Activated naive CD8-positive, alpha-beta T cell treated with anti-CD3 and anti-CD28 coated beads, Interleukin-2, amount 10 ng/mL, durations not matched to agents 7 days and 5 days (primary cell): ENCODE measurements at places on chromosomes 12 and 14.

DNA sequence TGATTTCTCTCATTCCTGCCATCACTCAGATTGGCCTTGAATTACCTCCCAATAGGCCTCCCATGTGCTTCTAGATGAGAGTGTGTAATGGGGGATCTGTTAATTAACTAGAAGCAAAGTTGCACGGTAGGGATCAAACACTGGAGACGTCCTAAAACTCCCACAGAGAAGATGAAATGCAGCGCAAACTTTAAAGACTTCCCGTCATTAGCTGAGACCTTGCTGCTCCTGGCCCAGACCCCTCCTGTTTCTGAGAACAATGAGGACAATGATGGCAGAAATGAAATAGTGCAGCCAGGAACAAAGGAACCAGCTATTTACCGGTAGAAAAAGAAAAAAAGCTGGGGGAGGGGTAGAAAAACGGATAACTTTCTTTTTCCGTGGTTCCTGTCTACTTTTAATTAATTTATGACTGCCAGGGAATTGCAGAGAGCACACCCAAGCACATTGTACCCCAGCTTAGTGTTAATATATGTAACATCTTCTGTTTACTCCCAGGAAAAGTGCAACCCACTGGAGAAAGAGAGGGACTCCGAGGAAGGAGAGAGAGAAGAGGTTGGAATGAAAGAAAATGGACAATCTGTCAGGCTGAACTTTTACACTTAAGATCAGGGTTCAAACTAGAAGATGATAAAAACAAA, 280.7 kb upstream of the SOX5 start:
- H3K4me3 ChIP-seq = no peak overlapping the region
- DNase-seq = no peak
- no peaks in the 10 kb centered on the region for H3K27me3 ChIP-seq
- no peak overlapping the region for H3K27ac ChIP-seq

GRCh38 chr12:55036326-55037115, 16.7 kb downstream of the NEUROD4 start:
- DNase-seq = no peak
- peak overlapping the region; percentile 69 for H3K4me3 ChIP-seq
- H3K27me3 ChIP-seq = peaks cover 4% of the 10 kb centered on the region
- H3K27ac ChIP-seq = peak overlapping the region; percentile 81
- H3K4me1 ChIP-seq = peaks cover 23% of the 10 kb centered on the region
- H3K36me3 ChIP-seq = peaks cover 9% of the 10 kb centered on the region

DNA sequence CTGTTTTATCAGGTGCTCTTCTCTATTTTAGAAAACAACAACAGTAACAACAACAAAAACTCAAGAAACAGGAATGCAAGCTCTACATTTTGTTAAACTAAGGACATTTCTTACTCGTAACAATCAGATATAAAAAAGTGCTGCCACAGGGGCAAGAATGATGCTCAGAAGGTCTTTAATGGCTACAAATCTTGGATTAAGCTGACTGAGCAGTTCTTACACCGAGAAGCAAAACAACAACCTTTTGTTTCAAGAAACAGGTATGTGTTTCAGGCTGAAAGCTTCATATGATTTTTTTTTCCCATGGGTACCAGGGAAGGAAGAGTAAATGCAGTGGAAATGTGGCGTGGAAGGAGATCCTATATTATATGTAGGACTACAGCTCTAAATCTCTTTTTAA, 786.8 kb upstream of the FBXO33 start:
- no peak overlapping the region for H3K27ac ChIP-seq
- no peaks in the 10 kb centered on the region for H3K36me3 ChIP-seq
- DNase-seq = no peak
- H3K4me3 ChIP-seq = no peak overlapping the region

DNA sequence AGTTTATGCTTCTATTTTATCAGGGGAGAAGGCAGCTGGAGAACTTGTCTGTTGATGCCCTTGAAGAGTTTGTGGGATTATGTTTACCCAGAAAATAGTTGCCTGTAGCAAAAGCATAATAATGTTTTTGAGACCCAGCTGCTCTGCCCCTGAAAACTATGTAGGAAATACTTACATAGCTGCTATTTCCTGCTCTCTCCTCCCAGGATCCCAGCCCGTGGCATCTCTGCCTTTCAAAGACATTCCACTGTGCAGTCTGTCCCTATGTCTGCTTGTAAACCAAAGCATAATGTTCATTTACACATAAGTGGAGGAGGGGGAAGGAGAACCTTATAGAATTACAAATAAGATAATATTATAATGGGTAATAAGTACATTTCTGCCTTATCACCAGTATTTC, 198.7 kb downstream of the SYT1 start:
- no peaks in the 10 kb centered on the region for H3K27me3 ChIP-seq
- H3K4me1 ChIP-seq = no peaks in the 10 kb centered on the region
- no peaks in the 10 kb centered on the region for H3K36me3 ChIP-seq
- no peak overlapping the region for H3K4me3 ChIP-seq
- DNase-seq = no peak

DNA sequence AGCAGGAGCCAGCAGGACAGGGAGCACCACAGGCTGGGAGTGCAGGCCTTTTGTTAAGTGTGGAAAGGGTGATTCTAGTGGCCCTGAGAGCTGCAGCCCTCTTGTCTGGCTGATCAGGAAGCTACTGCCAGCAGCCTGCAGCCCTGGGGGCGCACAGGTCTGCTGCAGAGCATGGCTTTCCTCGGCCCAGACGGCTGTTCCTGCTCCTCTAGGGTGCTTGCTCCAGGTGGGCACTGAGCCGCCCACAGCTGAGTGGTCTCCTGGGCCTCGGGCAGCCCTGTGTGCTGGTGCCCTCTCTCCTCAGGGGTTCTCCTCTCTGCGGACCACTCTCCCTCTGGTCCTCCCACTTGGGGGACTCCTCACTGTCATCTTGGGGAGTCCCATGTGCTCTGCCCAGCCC, 18.9 kb downstream of the CCDC88C start:
- DNase-seq = no peak
- H3K4me1 ChIP-seq = peaks cover 76% of the 10 kb centered on the region
- no peaks in the 10 kb centered on the region for H3K27me3 ChIP-seq
- H3K36me3 ChIP-seq = peaks cover 35% of the 10 kb centered on the region
- H3K4me3 ChIP-seq = peak overlapping the region; percentile 100

DNA sequence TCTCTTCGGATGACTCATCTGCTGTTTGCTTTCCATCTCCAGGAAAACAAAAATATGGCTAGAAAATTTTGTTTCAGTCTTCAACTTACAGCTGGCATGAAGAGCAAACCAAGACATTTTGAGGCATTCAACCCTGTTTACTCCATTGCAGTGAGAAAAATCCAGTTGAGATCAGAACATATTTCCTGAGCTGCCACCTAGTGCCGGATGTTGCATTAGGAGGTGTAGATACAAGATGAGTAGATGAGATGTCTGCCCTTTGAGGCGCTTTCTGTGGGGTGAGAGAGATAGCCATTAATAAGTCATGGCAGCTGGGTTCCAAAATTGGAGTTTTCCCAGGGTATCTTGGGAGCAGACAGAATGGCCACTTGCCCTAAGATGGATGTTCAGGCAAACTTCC, 171.1 kb downstream of the PRKCH start:
- DNase-seq = no peak
- no peak overlapping the region for H3K27ac ChIP-seq
- H3K27me3 ChIP-seq = no peaks in the 10 kb centered on the region

DNA sequence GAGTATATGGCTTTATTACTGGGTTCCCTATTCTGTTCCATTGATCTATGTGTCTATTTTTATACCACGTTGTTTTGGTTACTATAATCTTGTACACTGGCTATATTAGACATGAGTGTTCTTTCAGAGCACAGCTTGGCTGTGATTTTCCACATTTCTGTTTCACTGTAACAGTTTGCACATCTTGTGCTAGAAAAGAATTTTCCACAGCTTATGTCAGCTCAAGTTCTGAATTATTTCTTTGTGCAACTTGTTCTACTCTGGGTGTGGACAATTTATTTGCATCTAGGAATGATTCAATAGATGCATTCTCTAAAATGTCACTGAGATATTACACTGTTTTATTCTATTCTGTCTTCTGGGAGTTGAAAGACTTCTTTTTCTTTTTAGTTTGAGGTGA, 28.4 kb upstream of the OR5AU1 start:
- H3K4me3 ChIP-seq = no peak overlapping the region
- H3K36me3 ChIP-seq = no peaks in the 10 kb centered on the region
- no peaks in the 10 kb centered on the region for H3K4me1 ChIP-seq
- no peak overlapping the region for H3K27ac ChIP-seq
- H3K27me3 ChIP-seq = peaks cover 18% of the 10 kb centered on the region

DNA sequence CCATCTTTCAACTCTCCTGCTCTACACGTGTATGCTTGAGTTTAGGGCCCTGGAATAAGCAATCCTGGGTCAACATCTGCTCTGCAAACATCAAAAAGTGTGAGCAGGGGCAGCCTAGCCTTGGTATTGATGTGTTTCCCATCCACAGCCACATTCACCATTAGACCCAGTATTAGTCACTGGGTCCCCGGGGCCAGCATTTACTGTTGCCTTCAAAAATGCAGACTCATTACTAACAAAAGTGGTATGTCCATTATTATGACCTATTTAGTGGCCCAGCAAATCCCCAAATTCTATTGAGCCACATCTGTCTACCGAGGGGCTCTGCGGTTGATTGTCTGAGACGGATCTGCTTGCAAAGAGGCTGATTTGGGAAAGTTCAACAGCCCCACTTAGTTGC, 661.8 kb downstream of the DIO2 start:
- no peaks in the 10 kb centered on the region for H3K4me1 ChIP-seq
- DNase-seq = no peak
- H3K27me3 ChIP-seq = no peaks in the 10 kb centered on the region
- H3K36me3 ChIP-seq = no peaks in the 10 kb centered on the region

DNA sequence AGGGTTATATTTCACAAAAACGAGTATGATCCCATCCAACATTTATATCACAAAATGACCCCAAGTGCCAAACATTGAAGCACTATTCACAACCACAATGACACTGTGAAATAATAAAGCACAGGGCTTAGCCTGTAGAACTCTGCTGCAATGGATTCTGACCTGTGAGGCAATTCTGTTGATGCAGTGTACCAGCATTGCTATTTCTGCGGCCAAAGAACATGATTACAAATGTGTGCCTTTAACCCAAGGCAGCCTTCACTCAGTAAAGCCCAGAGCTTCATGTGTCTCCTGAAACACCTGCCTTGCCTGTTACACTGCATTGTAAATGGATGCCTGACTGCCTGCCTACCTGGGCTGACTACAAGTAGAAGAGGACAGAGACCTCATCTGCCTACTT, 158.0 kb downstream of the PPM1H start:
- H3K36me3 ChIP-seq = no peaks in the 10 kb centered on the region
- no peak overlapping the region for H3K4me3 ChIP-seq
- H3K4me1 ChIP-seq = peaks cover 2% of the 10 kb centered on the region
- peaks cover 4% of the 10 kb centered on the region for H3K27me3 ChIP-seq
- no peak for DNase-seq
- no peak overlapping the region for H3K27ac ChIP-seq
